ENCODE measurements at places on chromosomes 5 and 9. TPM values are rescaled to one million over a fixed set of nuclear protein-coding genes. Genes with fewer than 3 reads are reported as not detected.

Gene OR2V1
- not detected for total RNA-seq

Gene GFPT2
- total RNA-seq: 14.2 TPM

Gene PKD2L2
- not detected for total RNA-seq

Gene IL5
- total RNA-seq: not detected

Gene HTR4
- not detected for total RNA-seq

Gene RGS7BP
- total RNA-seq: not detected

Gene IL31RA
- 1.1 TPM for total RNA-seq
